ENCODE measurements at places on chromosomes 3 and 15.
A peak's percentile ranks its signal among the peaks of the same experiment; 100 is the strongest.

- no peak for DNase-seq
Observed at GRCh38 chr15:61171209-61171608, 57.9 kb downstream of the RORA start.

- no peak for DNase-seq
Observed at GRCh38 chr15:60800299-60801072, 321.5 kb upstream of the ICE2 start.

GRCh38 chr3:175447521-175447920 lies 588.4 kb downstream of the NAALADL2 start:
- DNase-seq: no peak

GRCh38 chr3:123032057-123032456 lies 4.5 kb upstream of the SEMA5B start:
- DNase-seq: no peak

- DNase-seq: peak; percentile 86
Observed at GRCh38 chr3:52123106-52123725, 31.0 kb downstream of the POC1A start.

- no peak for DNase-seq
Observed at GRCh38 chr15:41031232-41032078, 78.2 kb downstream of the CHAC1 start.

DNA sequence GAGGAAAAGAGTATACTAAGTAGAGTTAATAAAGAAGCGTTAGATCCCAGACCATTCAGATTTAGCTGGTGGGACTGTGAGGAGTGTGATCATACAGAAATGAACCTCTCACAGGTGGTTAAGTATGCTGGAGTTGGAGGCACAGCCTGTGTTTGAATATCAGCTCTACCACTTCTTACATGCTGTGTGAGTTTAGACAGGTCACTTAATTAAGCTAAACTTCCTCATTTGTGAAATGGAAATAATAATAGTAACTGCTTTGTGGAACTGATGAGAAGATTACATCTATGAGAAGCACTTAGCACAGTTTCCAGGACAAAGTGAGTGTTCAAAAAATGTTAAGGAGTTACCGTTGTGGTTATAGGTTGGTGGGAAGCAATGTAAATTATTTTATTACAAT lies 8.4 kb downstream of the ACP3 start:
- no peak for DNase-seq

- no peak for DNase-seq
Observed at GRCh38 chr3:153437666-153438065, 275.6 kb downstream of the RAP2B start.

- DNase-seq: no peak
Observed at GRCh38 chr15:35737441-35737840, 191.5 kb upstream of the DPH6 start.

DNA sequence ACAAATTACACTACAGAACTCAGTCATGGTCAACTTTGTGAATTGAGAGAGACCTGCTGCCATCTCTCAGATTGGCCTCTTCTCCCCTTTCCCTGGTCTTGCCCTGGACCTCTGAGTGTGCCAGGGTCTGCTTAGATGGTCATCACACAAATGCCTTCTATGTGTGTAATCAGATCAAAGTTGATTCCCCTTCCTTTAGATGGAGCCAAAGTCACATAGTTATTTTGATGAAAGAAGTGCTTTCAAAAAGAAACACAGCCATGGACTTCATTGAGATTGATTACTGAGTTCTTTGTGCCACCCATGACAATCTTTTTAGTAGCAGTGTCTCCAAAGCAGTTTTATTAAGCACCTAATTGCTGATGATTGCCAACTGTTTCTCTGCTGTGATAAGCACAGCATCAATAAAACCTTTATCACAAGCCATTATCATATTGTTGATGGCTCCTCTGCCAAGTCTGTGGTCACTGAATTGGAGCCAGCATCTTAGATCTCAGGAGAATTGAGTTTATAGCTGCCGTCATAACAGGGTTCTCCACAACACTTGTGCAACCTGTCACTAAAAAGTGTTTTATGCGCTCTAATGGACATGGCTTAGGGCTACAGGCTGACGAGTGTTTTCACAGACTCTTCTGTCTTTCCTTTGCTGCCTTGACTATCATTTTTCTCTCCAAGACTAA lies 149.7 kb upstream of the NUDT16 start:
- no peak for DNase-seq

DNA sequence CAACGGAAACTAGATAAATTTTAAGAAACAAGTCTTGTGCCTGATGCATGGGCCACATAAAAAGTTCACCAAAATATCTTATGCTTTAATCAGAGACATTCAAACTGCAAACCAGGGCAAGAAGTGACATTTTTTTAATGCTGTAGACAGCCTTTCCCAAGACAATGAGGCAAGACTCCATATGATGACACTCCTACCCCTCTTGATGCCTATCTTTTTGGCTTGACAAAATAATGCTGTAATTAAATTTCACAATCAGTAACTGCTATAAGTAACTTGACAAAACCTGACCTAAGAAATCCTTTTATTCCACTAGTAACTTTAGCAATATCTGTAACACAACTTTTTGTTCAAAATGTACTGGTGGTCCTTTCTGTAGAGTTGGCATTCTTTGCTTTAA lies 48.7 kb downstream of the ECT2 start:
- DNase-seq: no peak

DNA sequence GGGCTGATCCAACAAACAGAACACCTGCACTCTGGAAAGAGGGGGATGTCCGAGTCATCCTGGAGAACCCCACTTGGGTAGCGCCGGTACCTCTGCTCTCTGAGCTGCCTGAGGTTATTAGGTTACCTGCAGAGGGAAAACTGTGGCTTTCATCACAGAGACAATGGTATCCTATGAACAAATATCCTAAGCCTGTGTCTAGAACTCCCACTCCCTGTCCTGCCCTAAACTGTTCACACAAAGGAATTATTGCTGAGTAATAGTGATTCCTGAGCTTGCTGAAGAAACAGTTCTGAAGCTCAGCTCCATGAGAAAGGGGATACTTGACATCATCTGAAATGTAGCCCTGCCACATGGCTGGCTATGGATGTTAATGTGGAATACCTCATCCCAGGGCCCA lies 31.9 kb upstream of the WNT5A start:
- no peak for DNase-seq

- DNase-seq: no peak
Observed at GRCh38 chr3:150344079-150344759, 63.9 kb upstream of the TSC22D2 start.

DNA sequence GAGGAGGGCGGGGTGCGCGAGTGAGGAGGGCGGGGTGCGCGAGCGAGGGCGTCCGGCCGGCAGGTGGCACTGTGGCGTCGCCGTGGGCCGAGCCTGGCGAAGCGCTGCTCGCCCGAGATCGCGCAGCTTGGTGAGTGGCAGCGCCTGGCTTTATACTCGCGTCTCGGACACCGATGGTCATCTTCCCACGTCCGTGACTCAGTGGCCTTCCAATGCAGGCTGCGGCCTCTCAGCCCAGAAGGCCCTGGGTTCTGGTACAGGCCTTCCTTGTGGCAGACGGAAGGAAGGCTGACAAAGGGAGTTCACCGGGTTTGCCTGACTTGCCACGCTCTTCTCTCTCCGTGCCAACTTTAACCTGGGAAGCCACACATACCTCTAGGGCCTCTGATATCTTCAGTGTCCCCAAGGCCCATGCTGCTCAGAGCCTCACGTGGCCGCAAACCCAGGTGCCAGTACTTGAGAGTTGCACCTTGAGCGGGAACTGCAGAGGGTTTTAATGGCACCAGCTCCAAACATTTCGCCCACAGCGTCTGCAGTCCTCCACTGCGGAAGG lies 195.3 kb upstream of the LYSMD4 start:
- peak; percentile 85 for DNase-seq

DNA sequence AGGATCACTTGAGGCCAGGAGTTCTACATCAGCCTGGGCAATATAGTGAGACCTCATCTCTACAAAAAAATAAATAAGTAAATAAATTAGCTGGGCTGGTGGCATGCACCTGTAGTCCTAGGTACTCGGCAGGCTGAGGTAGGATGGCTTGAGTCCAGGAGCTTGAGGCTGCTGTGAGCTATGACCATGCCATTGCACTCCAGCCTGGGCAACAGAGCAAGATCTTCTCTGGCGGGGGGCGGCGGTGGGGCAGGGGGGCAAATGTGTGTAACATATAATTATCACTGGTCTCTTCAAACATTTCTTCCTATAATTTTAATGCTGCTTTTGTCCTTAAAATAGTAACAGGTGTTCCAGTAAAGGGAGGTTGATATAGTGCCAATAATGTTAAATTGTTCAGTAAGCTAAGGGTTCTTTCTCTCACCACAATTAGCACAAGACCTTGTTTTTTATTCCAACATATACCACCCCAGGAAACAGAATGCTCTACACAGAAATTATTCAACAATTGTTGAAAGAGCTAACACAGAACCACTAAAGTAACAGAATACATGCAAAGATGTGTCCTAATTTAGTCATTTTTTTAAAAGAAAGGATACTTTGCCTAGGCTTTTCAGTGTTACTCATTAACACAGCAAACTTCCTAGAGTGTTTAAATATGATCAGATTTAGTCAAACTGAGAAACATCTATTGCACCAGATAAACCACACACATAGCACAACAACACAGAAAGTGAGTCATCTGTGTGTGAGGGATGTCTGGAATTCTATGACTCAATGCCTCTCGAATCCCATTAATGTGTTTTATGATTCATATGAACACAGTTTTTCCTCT lies 29.1 kb downstream of the ANKRD28 start:
- DNase-seq: peak; percentile 71

DNA sequence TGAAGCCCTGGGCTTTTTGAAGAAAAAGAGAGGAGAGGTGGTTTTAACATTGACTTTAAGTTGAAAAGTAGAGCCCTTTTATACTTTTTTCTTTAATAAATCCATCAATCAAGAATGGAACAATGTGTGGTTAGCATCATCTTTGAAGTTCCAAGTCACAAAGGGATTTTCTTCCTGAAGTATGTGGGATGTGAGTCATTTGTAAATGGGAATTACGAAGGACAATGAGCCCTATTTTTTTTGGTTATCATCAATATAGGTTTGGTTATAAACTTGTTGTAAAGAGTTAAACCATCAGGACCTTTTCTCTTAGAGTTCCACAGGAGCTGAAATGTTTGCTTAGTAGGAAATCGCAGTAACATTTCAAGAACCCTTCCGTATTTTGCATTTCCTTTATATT lies 38.3 kb downstream of the PIK3CA start:
- no peak for DNase-seq

GRCh38 chr3:128736601-128737000 lies 10.6 kb downstream of the RAB7A start:
- no peak for DNase-seq

DNA sequence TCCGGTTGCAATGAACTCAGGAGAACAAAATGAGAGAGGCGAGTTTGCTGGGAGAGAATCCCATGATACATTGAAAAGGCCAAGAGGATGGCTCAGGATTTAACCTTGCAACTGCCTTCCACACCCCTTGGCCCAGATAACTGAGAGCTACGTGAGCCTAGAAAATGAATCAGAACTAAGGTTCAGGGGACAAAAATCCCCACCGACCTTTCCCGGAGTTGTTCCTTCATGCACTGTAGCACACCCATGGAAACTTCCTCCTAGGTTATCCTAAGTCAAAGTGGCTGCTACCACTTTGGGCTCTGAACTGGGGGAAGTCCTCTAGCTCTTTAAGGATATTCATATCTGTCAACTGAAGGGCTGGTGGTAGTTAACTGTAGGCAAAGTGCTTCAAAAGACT lies 58.3 kb upstream of the SLC4A7 start:
- DNase-seq: no peak

DNA sequence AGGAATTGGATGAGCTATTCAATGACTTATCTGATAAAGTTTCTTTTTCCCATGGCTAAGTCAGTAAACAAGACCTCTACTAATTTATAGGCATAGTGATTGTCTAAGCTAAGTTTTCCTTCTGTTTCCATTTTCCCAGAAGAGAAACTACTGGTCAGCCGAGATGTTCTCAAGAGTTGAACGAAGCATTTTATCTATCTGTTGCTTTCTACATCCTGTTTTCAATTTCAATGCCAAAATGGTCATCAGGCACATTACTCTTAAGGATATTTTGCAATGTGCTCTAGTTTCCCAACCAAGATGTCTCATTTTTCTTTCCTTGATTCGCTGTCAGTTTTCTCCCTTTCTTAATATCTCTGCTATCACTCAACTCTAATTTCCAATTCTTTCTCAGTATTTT lies 228.7 kb downstream of the MBNL1 start:
- no peak for DNase-seq

DNA sequence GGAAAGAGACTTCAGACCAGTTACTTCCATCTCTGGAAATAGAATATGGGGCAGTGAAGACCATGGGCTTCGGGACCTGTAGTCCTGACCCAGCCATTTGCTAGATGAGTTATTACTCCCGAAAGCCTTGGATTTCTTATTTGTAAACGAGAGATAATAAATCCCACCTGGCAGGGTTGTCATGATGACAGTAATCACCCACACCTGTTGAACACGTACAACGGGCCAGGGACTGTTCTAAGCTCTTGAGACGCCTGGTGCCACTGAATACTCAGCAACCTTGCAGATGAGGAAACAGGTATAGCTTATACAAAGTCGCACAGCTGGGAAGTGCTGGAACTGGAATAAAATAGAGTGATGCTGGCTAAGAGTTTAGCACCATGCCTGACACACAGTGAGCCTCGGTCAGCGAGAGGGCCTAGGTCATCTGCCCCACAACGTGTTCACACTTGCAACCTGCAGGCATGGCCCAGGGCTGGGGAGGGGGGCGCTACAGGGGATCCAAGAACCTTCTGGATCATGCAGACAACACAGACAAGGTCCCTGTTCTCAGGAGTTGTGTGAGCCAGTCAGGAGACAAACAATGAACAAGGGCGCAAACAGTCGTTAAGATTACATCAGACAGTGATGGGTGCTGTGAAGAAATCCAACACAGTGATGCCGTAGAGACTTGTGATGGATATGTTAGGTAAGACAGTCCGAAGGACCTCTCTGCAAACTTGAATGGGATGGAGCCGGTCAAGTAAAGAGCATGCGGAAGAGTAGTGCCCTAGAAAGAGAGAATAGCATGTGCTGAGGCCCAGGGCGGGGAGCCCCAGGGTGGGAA lies 89.2 kb downstream of the CORO2B start:
- no peak for DNase-seq

GRCh38 chr3:128424508-128425069 lies 42.1 kb downstream of the DNAJB8 start:
- no peak for DNase-seq

DNA sequence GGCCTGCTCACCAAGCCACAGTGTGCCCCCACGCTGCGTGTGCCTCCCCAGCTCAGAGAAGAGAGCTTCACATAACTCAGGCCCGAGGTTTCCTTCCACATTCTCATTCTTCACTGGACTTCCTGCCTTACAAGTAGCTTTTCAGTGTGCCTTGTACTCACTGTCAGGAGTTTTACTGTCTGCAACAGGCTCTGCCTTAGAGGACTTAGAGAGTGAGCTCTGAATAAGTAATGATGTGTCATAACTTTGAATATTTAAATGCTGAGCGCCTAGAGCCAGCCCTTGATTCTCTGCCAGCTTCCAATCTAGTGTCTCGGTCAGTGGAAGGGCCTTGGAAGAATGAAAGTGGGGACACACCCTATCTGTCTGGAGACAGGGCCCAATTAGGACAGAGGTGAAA lies 41.8 kb downstream of the ITGB5 start:
- peak; percentile 49 for DNase-seq

GRCh38 chr3:133476971-133477375 lies 77.1 kb downstream of the BFSP2 start:
- peak; percentile 60 for DNase-seq

DNA sequence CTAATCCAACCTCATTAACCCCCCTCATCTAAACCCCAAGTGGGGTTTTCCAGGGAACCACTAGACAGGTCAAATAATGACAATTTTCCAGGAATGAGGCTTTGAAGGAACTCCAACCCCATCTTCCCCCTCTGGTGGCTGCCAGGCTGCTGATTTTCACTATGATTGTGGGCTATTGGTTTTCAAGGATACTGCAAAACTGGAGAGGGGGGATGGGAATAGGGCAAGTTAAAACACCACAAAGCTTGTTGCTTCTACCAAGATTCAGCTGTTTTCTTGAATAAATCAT lies 10.4 kb upstream of the ZNF662 start:
- DNase-seq: no peak

Measured in hepatocyte (in vitro differentiated cells).